ENCODE measurements at places on chromosomes 5 and 9. TPM values are rescaled to one million over a fixed set of nuclear protein-coding genes. Genes with fewer than 3 reads are reported as not detected.

KCNT1 gene
- total RNA-seq = not detected

SELENOP gene
- total RNA-seq = not detected

TIGD6 gene
- total RNA-seq = 4.3 TPM

CMYA5 gene
- total RNA-seq = 0.45 TPM

ZNF883 gene
- not detected for total RNA-seq

TAF11L3 gene
- not detected for total RNA-seq

EIF4E1B gene
- total RNA-seq = not detected

TCF7 gene
- total RNA-seq = not detected

STXBP1 gene
- total RNA-seq = 3.6 TPM

LCN1 gene
- not detected for total RNA-seq

PLEKHG4B gene
- not detected for total RNA-seq

S100Z gene
- 20.4 TPM for total RNA-seq

STK32A gene
- not detected for total RNA-seq

LHX6 gene
- not detected for total RNA-seq

FCN2 gene
- total RNA-seq = not detected

PROB1 gene
- total RNA-seq = 0.78 TPM

CCNI2 gene
- 0.15 TPM for total RNA-seq

SLC2A8 gene
- 29.4 TPM for total RNA-seq

MLANA gene
- total RNA-seq = not detected

SMIM33 gene
- not detected for total RNA-seq

CKMT2 gene
- not detected for total RNA-seq
